ENCODE measurements at places on chromosomes 2 and 18.

GRCh38 chr18:75696391-75696790 is 268.9 kb upstream of the SMIM21 start:
- no peak for DNase-seq

- no peak for DNase-seq
These were observed 634.2 kb downstream of the TSN start for GRCh38 chr2:122389694-122390093.

DNA sequence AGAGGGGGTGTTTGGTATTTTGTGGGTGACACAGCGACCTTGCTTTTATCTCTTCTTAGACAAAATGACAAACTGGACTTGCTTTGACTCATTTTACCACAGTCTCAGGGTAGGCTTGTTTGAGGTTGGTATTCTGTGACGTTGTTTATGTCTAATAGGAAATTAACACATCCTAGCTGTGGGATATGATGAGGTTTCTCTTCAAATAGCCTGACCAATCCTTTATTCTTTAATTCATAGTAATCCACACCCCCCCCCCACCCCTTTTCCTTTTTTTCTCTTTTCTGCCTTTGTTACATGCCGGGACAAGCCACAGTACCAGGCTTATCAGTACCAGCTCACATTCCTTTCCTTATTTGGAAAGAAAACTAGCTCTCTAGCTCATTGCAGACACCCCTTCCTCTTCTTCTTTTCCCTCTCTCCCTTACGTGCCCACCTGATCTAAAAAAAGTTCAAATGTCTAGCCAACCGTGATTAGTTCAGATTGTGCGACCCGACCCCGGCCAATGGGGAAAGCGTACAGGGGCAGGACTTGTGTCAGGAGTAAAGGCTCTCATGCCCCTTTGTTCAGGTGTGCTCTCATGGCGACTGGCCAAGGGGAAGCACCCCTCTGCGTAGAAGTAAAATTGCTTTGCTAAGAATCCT is 52.2 kb upstream of the PTPRM start:
- DNase-seq = no peak

GRCh38 chr2:63048367-63049171 is 2.1 kb upstream of the OTX1 start:
- peak; percentile 29 for DNase-seq
